ENCODE measurements at places on chromosomes 2 and 18.

- no peak for DNase-seq
Measured at GRCh38 chr18:78429127-78430108, 550.2 kb upstream of the SALL3 start.

DNA sequence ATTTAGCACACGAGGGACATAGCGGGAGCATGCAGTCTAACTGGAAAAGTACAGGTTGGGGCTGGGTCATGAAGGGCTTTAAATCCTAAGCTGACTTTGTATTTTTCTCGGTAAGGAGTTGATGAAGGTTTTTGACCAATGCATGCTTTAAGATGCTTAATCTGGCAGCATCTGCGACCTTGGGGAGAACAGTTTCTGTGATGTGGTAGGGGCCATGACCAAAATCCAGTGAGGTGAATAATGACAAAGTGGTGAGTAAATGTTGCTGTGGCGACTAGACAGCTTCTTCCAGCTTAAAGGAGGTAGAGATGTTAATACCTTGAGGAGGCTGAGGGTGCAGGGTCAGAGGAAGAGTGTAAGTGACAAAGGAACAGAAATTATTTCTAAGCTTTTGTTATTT lies 174.6 kb upstream of the ALPP start:
- DNase-seq = no peak

DNA sequence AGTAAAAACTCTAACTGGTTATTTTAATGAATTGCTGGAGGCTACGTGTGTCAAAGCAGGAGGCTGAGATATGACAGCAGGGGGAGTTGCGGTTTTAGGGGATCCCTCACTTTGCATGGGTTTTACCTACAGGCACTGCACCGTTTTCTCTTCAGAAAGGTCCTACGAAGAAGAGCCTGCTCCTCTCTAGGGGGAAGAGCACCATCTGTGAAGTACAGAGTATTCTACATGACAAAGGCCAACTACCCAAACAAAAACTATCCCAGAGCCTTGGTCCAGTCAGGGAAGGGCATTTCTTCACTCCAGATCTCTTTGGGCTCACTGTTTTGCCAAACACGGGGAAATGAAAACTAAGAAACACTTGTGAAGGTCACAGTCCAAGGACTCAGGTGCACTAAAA lies 696.7 kb upstream of the SOX11 start:
- no peak for DNase-seq

- peak; percentile 25 for DNase-seq
Measured at GRCh38 chr2:54724560-54725342, 1.3 kb downstream of the EML6 start.

DNA sequence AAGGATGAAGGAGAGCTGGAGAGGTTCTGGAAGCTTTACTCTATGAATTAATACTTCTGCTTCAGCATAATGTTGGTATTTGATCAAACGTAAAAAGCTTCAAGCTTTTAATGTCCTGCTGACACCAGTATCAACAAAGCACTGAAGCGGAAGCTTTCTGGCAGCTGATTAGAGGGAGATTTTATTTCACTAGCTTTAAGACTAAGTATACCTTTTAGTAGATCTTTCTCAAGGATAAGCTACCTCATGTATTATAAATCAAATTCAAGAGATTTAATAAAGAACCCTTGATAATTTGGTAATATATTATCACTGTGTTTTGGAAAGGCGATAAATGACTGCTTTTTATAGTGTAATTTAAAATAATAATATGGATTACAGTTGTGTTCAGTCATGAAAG lies 128.0 kb upstream of the CD302 start:
- no peak for DNase-seq

DNA sequence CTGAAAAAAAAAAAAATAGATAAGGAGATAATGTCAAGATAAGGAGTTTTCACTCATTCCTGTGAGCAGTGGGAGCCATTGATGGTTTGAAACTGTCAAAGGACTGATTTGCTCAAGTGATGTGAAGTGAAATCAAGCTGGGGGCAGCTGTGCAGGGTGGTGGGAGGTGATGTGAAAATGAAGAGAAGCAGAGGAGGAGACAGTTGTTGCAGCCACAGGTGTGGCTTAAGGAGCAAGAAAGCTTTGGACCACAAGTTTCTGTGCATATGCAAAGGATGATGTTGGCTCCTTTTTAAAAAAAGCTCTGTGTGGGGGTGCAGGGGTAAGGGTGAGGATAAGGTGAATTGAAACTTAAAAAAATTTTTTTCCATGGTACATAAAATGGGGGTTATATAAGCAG lies 8.3 kb downstream of the EFR3B start:
- DNase-seq = no peak

- no peak for DNase-seq
Measured at GRCh38 chr2:66058675-66059074, 376.2 kb upstream of the MEIS1 start.

- no peak for DNase-seq
Measured at GRCh38 chr2:28736034-28736433, 15.6 kb upstream of the PPP1CB start.

DNA sequence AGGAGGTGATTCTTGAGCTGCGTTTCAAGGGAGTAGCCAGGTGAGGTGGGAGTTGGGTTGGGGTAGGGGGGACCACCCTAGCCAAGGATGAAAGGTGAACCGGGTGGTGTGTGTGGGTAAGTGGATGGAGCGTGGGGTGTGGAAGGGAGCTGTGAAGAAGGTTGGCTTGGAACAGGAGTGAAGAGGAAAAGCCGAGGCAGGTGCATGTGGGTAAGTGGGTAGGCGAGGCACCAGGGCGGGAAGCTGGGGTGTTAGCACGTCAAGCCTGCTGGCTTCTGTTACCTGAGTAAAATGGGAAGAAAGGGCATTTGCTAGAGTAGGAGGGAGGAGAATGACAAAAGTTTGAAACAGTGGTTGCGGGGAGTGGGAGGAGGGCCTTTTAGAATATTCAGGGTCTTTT lies 31.6 kb downstream of the TANC1 start:
- no peak for DNase-seq

GRCh38 chr2:45867349-45867748 lies 215.9 kb downstream of the PRKCE start:
- DNase-seq = no peak

DNA sequence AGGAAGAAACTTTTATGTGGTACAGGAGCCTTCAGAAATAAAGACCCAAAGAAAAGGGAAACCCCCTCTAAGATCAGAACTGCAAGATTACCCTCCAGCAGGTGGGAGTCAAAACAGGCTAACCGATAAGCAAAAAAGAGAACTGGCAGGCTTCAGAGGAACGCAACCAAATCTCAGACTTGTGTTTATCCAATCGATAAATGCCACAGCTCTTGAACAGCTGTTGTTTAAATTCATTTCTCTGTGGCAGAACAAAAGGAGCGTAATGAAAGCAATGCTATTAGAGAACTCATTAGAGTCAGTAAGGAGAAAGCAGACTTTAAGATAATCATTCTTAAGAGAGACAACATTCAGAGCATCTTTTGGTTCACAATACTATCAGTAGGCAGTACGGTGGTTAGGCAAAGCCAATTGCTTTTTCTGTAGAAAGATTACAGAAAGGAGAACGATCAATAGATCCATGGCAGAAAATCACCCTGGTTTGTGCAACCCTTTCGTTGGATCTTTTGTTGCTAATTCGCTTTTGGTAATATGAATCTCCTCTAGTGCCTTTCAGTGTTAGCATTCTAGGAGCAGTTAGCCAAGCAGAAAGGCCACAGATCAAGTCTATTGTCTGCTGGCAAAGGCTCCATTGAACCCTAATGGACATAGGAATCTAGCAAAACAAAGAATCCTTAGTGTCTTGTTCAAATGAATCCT lies 476.4 kb upstream of the CHST9 start:
- no peak for DNase-seq

GRCh38 chr2:43464590-43464989 lies 131.2 kb downstream of the THADA start:
- DNase-seq = no peak

GRCh38 chr18:12258719-12259705 lies 4.9 kb downstream of the CIDEA start:
- no peak for DNase-seq

- no peak for DNase-seq
Measured at GRCh38 chr18:21105936-21106335, 5.7 kb downstream of the ROCK1 start.

DNA sequence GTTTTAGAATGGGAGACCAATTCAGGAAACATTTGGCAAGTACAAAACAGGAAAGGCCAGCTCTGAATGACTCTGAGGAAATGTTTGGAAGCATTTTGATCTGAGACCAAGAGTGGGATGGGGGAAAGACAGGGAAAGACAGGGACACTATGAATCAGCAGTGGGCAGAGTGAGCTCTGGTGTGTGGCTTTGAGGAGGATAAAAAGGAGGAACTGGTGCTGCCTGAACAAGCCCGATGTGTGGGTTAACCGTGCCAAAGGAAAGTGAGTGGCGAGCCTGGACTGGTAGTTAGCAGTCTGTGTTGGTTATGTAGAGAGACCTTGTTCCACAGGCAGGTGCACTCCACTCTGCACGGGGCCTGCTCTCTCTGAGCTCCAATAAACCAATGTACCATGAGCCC lies 5.3 kb downstream of the MFSD6 start:
- DNase-seq = no peak

DNA sequence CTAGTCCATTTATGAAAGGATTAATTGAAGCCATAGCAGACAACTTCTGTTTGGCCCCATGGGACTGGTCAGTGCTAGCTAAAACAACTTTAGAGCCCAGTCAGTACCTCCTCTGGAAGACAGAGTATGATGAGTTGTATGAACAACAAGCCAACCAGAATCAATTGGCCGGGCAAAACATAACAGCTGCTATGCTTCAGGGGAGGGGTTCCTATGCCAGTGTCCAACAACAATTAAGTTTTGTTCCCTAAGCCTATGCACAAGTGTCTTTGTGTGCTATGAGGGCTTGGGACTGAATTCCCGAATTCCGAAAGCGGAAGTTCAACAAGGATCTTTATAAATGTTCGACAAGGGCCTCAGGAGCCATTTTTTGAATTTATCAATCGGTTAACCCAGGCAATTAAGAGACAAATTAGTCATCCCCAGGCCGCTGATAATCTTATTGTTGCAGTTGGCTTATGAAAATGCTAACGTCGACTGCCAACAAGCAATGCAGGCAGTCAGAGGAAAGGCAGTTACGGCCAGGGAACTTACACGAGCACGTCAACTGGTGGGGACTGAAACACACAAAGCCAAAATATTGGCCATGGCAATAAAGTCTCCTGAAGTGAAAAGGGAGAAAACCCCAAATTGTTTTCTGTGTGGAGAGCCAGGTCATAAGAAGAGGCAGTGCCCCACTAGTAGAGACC lies 57.9 kb downstream of the ZNF638 start:
- DNase-seq = no peak

- DNase-seq = no peak
Measured at GRCh38 chr18:39453882-39454281, 1888.3 kb upstream of the CELF4 start.

DNA sequence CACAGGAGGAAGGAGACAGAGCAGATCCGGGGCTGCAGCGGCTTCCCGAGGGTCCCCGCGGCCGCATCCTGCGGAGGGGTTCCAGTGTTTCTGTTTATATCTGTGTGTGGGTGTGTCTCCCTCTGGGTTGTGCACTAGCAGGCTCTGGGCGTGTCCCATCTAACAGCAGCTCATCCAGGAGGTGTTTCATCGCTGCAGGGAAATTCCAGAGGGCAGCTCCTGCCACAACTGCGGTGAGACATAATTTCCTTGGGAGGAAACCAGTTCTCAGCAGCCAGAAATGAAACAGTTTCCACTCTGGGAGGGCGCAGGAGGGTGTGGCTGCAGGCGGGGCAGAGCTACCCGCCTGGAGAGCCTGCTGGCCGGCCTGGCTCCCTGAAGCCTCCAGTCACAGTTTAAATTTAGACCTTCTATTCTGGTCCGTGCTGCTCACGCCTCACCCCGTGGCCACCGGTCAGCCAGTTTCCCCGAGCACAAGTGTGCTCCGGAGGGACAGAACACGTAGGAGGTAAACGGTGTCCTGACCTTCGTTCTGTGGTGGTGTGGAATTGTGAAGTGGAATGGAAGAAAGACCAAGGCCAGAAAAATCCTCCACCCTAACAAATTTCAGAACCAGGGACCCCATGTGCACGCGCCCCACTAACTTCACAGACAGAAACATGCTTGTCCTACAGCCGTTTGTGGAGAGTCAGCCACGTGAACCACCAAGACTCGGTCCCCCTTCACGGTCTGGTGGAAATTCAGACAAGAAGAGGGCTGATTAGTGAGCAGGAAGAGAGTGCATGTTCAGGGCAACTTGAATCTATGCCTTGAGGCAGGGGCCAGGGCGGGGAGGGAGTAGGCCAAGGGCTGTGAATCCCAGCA lies 50.2 kb downstream of the TEX44 start:
- DNase-seq = no peak

- DNase-seq = no peak
Measured at GRCh38 chr2:50770299-50770698, 261.6 kb downstream of the NRXN1 start.

DNA sequence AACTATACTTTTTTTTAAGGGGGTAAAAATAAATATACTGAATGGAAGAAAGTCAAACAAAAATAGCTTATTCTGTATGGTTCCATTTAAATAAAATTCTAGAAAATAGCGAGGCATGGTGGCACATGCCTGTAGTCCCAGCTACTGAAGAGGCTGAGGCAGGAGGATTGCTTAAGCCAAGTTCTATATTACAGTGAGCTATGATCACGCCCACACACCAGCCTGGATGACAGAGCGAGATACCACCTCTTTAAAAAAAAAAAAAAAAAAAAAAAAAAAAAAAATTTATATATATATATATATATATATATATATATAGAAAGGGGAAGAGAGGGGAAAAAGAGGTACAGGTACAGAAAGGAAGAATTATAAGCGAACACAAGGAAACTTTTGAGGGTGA lies 77.7 kb downstream of the MEMO1 start:
- DNase-seq = no peak

GRCh38 chr2:39875182-39875913 lies 96.3 kb upstream of the THUMPD2 start:
- DNase-seq = no peak

DNA sequence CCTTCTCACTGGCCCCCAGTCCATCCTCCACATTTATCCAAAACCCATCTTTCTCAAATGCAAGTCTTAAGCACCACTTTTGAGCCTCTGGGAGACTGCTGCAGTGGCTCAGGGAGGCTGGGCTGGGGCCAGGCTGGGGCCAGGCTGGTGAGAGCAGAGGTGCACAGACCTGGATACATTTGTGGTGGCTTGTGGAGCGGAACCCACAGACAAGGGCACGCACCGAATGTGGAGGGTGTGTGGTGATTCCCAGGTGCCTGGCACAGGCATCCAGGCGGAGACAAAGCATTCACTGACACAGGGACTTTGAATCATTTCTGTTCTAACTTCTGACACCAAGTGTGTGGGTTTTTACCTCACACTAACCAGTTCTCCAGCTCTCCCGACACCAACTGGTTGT lies 42.2 kb upstream of the MGAT4A start:
- no peak for DNase-seq
